ENCODE measurements at places on chromosomes 7 and 10.
A peak's percentile ranks its signal among the peaks of the same experiment; 100 is the strongest.

- no peak overlapping the region for H3K27ac ChIP-seq
- H3K36me3 ChIP-seq = peaks cover 76% of the 10 kb centered on the region
- H3K4me3 ChIP-seq = no peak overlapping the region
- DNase-seq = no peak
- H3K27me3 ChIP-seq = no peaks in the 10 kb centered on the region
Measured at GRCh38 chr7:149562602-149563001, 65.0 kb upstream of the ZNF746 start.

DNA sequence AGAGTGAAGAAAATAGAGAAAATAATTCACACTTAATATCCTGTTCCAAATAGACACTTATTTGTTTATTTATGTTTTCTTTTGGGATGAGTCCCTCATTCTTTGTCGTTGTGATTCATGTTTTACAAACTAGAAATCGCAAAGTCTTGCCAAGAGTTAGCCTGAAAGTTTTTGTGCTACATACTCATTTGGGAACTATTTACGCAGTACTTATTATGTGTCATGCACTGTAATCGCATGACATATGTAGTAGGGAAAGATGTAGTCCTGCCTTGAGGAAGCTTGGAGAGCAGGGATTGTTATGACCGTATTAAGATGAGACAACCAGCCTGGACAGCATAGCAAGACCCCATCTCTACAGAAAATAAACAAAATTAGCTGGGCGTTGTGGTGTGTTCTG lies 189.3 kb downstream of the ABCA13 start:
- H3K4me3 ChIP-seq = no peak overlapping the region
- no peaks in the 10 kb centered on the region for H3K4me1 ChIP-seq
- H3K27me3 ChIP-seq = peaks cover 4% of the 10 kb centered on the region
- H3K27ac ChIP-seq = no peak overlapping the region
- H3K36me3 ChIP-seq = no peaks in the 10 kb centered on the region

DNA sequence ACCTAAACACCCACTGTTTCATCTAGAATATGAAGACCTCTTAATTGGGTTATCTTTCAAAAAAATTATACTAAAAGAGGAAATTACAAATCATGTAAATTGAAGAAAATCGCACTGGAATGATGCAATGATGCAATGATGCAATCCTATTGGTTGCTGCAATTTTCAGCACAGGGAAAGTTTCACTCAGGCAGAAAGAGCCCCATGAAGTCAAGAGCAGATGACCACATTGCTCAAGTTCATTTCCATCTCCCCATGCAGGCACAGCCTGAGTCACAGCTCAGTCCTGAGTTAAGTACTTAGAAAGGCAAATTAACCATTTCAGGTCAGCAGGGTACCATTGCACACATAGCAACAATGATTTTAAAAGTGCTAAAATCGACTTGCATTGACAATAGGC lies 180.3 kb upstream of the MYO3A start:
- no peaks in the 10 kb centered on the region for H3K36me3 ChIP-seq
- DNase-seq = no peak
- no peak overlapping the region for H3K27ac ChIP-seq
- H3K27me3 ChIP-seq = no peaks in the 10 kb centered on the region

- DNase-seq = no peak
- H3K4me3 ChIP-seq = no peak overlapping the region
- H3K4me1 ChIP-seq = peaks cover 29% of the 10 kb centered on the region
- H3K36me3 ChIP-seq = no peaks in the 10 kb centered on the region
Measured at GRCh38 chr10:119643306-119644204, 7.6 kb upstream of the BAG3 start.

GRCh38 chr7:734214-734613 lies 7.1 kb upstream of the PRKAR1B start:
- H3K4me3 ChIP-seq = no peak overlapping the region
- peaks cover 19% of the 10 kb centered on the region for H3K36me3 ChIP-seq
- no peak overlapping the region for H3K27ac ChIP-seq
- no peak for DNase-seq
- peaks cover 10% of the 10 kb centered on the region for H3K4me1 ChIP-seq
- H3K27me3 ChIP-seq = no peaks in the 10 kb centered on the region

DNA sequence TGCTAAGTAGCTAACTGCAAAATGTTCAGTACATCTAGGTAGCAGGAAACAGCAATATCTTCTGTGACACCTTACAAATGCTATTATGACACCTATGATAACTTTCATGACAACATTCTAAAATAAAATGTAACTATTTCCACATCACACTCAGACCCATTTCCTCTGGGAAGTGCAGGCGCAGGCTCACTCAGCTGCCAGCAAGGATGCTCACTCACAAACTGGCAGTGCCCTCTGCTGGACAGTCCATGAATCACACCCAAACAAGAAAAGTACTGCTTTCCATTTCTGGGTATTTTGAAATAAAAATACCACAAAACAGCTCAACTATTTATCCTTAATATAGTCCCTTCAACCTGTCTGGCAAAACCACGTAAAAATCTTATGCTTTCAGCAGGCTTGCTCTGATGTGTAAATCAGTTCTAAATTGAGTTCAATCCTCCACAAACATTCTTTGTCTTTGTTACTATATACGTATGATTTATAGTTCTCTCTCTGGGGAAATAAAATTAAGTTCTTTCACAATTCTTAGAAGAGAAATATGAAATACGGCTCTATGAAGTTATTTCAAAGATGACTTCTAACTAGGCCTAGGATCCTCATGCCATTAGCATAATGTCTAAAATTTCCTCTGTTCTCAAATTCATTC lies 176.6 kb downstream of the PARD3 start:
- no peaks in the 10 kb centered on the region for H3K27me3 ChIP-seq
- peak; percentile 76 for DNase-seq
- peaks cover 4% of the 10 kb centered on the region for H3K4me1 ChIP-seq
- H3K36me3 ChIP-seq = no peaks in the 10 kb centered on the region
- H3K27ac ChIP-seq = no peak overlapping the region

GRCh38 chr10:71850021-71850742 lies 869 bp downstream of the PSAP start:
- H3K27me3 ChIP-seq = no peaks in the 10 kb centered on the region
- H3K4me3 ChIP-seq = peak overlapping the region; percentile 94
- peak overlapping the region; percentile 91 for H3K27ac ChIP-seq
- peaks cover 10% of the 10 kb centered on the region for H3K36me3 ChIP-seq
- H3K4me1 ChIP-seq = peaks cover 53% of the 10 kb centered on the region

GRCh38 chr10:90723416-90724068 lies 134.3 kb downstream of the HTR7 start:
- H3K36me3 ChIP-seq = no peaks in the 10 kb centered on the region
- peak; percentile 14 for DNase-seq
- H3K27ac ChIP-seq = no peak overlapping the region
- peaks cover 8% of the 10 kb centered on the region for H3K4me1 ChIP-seq

Data from activated CD4-positive, alpha-beta T cell treated with anti-CD3 and anti-CD28 coated beads, Interleukin-2, amount 10 ng/mL, durations not matched to agents 7 days and 5 days (primary cell).